Fibroblast of upper back skin (primary cell): ENCODE measurements at places on chromosomes 11 and 22.

DNA sequence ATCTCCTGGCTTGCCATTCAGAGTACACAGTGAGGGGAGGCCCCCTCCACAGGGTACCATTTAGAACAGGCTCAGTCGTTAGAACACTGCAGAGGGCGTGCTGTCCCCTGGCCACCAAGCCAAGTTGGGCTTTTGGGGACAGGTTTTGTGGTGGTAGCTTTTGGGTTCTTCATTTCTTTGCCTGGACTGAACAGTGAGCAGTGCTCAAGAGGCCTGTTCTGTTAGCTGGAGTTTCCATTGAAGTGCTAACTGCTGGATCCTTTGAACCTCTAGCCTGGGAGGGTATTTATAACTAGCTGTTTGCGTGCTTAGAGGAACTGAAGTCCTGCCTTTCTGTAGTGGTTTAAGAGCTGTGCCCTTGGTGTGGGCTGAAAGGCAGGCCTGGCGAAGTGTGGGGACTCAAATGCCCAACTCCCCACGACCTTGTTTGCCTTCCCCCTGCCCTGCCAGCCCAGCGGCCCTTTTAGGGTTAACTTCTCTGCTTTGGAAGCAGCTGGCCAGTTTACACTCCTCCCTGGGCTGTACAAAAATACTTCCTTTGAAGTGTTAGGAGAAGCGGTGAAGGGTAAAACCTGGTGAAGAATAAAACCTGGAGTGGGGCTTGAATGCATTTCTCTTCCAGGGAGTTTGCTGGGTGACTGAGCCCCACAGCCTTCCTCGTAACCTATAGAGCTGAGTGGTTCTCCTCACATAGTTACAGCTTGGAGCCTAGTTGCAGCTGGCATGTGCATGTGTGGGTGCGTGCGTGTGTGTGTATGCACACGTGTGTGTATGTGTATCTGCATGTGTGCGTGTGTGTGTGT lies 34.6 kb downstream of the ZNRF3 start:
- peak; percentile 53 for DNase-seq

GRCh38 chr11:86670181-86670580 lies 2.2 kb downstream of the ME3 start:
- DNase-seq, result peak; percentile 38

GRCh38 chr11:101487775-101488174 lies 96.0 kb downstream of the TRPC6 start:
- DNase-seq, result peak; percentile 72

GRCh38 chr11:61683961-61684869 lies 4.0 kb downstream of the DAGLA start:
- DNase-seq, result peak; percentile 47

GRCh38 chr22:37751449-37752188 lies 54.8 kb downstream of the TRIOBP start:
- no peak for DNase-seq

DNA sequence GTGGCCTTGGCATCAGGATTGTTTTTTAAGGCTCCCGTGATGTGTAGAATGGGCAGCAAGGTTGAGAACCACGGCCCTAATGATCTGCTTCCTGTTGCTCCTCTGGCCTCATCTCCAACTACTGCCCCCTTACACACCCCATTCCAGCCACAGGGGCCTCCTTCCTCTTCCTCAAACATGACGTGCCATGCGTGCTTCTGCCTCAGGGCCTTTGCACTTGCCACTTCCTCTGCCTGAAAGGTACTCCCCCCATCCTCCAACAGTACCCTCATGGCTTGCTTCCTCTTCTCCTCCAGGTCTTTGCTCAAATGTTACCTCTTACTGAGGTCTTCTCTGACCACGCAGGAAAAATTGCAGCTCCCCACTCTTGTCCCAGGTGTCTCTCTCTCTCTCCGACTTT lies 93.9 kb upstream of the CSNK2A3 start:
- no peak for DNase-seq

- no peak for DNase-seq
These were observed 35.7 kb upstream of the MICAL2 start for GRCh38 chr11:12074529-12075195.

- no peak for DNase-seq
These were observed 29.0 kb downstream of the TTLL1 start for GRCh38 chr22:43060183-43060582.

GRCh38 chr11:1070594-1071462 lies 3.8 kb upstream of the MUC2 start:
- no peak for DNase-seq

DNA sequence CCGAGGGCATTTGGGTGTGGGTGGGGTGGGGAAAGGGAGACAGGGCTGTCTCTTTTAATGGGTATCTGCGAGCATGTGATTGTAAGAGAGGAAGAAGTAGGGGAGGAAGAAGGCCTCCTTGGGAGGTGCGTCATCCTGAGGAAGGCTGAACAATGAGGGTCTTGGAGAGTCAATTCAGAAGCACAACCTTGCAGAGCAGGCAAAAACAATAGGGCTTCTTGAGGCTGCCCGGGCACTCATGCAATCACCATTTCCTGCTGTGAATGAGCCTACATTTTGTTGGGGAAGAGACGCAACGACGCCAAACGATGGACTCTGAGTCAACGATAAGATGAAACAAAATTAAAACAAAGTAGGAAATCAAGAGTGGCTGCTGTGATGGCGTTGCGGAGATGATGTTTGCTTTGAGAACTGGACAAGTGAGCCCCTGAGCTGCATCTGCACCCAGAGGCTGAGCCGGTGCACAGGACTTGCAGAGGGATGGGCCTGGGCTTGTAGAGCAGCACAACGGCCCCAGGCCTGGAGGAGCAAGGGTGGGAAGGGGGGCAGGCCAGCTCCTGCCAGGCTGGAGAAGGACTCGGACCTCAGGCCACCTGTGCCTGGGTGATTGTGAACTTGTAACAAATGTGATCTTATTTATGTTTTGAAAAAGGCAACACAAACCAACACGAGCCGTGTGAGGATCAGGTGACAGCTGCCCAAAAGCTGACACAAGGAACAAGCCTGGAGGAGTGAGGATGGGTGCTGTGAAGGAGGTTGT lies 92.3 kb upstream of the B3GAT1 start:
- DNase-seq, result no peak

DNA sequence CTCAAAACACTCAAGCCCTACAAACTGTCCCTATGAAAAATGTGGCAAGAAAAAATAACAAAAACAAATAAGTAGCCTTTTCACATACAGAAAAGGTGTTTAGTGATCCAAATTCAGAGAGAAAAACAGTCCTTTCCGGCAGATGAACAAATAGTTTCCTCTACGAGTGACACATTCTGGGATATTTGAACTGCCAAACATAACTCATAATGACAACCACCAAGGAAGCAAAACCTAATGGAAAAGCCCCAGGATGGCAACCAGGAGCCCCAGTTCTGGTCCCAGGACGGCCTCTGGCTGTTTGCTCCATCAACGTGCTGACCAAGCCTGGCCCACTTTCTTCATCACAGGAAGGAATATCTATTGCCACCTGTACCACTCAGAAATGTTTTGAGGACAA lies 6.0 kb downstream of the PACSIN2 start:
- DNase-seq, result no peak

DNA sequence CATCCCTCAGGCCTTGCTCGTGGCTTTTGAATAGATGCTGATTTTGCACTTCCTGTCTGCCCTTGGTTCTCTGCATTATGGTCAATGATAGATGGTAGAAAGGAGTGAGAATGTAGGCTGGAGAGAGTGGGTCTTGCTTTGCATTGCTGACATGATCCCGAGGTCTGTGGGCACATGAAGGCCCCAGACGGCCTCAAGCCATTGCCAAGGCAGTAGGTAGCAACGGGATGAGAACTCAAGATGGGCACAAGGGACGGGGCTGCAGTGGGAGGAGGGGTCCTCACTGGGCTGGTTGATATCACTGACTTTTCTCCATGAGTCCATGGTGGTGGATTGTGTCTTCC lies 54.0 kb downstream of the GAB4 start:
- no peak for DNase-seq

DNA sequence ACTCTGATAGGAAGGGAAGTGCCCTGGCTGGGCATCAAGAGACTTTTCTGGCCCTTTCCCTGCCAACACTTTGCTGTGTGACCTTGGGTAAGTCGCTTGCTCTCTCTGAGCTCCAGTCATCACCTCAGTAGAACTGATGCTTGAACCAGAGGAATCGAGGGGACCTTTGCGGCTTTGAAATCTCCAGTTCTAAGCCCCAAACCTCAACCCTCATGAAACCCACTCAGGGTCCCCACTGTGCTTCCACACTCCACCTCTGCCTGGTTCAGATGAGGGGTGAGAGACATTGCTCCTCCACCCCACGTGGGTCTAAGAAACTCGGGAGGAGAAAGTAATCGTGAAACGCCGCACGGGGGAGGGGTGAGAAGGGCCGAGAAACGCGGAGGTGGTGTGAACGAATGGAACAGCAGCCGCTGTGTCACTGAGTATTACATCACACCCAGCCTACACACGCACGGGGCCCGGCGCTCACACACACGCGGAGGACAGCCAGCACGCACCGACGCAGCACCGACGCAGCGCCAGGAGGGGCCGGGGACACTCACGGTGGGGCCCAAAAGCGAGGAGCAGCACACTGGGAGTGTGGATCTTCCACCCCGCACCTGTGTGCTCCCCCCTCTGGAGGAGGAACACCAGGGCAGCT lies 4.3 kb downstream of the RTN4RL2 start:
- DNase-seq, result no peak

GRCh38 chr11:24709928-24710565 lies 213.2 kb downstream of the LUZP2 start:
- DNase-seq, result no peak

- no peak for DNase-seq
These were observed 4.4 kb downstream of the GAS2 start for GRCh38 chr11:22670830-22671229.

DNA sequence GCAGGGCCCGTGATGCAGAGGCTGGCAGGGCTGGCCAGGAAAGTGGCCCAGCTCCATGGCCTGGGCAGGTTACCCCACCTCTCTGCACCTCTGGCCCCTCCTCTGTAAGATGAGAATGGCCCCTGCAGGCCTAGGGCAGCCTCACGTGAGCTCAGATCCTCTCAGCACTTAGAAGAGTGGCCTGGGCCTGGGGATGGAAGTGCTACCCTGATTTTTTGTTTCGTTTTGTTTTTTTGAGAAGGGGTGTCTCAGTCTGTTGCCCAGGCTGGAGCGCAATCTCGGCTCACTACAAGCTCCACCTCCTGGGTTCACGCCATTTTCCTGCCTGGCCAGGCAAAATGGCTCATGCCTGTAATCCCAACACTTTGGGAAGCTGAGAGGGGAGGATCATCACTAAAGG lies 982 bp downstream of the APOBEC3H start:
- DNase-seq, result no peak

DNA sequence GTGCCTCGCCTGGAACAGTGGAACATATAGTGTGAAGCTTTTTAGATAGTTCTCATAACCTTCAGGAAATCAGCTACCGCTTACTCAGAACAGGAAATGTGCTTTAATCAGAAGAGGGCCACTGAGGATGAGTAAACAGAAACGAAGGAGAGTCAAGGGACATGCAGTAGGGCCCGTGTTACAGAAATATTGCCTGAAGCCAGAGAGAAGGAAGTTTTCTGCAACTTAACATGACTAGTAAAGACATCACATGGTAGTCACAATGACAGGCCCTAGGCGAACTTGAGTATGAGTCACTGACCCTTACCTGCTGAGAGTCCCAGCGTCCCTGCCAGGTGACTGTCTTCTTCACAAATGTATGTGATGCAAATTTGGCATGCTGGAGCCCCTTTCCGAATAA lies 39.4 kb downstream of the CARD18 start:
- DNase-seq, result no peak
